ENCODE measurements at places on chromosomes 3 and 15.

GRCh38 chr15:77630956-77631744 is 1.6 kb downstream of the LINGO1 start:
- DNase-seq: no peak

DNA sequence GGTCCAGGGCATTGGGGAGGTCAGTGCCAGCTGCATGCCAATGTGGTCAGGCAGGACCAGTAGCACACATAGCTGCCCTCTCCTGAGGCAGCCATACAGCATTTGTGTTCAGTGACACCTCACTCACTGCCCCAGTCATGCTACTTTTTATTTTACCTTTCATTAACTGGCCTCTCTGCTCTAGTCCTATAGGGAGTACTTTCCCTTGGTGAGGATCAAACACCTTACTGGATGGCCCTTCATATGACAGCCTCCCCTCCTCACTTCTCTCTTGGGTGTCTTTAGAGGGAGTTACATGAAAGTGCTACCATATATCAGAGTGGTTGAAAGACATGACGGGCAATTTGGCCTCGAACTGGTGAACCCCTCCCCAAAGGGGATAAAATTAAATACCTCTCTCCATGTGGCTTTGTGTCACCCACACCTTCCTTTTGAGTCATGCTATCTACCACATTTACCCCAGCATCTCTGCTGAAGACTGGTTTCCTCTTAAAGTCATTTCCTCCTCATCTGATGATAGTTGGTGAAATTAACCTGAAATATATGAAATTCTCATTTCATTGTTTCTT is 17.6 kb downstream of the RLBP1 start:
- peak; percentile 22 for DNase-seq

DNA sequence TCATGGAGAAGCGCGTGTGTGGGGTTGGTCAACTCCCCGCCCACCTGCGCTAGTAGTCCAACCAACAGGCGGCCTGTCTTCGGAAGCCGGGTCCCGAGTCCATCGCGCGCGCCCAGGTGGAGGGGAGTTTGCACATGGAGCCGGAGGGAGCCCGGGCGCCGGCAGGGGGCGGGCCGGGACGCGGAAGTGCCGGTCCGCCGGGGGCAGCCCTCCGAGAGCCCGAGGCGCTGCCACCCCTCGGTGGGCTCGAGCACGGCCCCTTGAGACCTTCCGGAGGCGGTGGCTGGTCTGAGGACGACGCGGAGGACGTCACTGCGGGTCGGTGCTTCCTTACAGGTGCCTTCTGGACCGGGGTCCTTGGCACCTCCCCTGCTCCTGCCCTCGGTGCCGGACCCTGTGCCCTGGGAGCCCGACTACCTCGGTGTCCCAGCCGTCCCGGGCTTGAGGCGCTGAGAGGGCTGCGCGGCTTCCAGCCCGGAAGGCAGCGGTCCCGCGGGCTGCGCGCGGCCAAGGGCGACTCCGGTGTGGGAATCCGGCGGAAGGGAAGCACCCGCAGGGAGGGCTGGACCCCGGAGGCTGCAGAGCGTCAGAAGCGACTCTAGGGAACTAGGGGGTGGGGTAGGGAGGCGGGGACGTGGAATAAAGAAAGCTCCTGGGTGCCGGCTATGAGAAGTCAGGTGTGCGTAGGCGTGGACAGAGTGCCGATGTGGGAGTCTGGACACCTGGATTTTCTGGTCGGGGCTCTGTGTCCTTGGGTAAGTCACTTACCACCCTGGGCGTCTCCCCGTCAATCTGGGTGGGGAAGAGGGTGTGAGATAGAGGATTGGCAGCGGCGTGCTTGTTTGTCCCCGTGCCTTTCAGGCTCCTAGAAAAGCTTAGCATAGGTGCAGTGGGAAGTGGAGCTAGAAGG is 212.3 kb downstream of the FGF12 start:
- DNase-seq: no peak

DNA sequence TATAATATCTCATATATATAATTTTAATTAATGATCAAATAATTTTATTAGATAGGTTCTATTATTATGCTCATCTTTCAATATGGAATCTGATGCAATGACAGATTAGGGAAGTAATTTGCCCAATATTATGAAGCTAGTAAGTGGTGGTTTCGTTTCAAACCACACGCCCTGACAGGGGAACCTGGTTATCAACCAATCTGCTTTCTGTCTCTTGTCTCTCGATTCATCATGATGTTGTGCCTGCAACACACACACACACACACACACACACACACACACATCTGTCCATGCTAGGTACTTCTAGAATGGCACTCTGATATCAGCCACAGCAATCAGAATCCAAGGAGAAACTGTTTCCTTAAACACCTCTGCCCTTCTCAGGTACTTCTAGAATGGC is 128.4 kb downstream of the ZBBX start:
- no peak for DNase-seq

- DNase-seq: peak; percentile 44
Measured at GRCh38 chr15:69482686-69483256, 30.2 kb downstream of the RPLP1 start.

- DNase-seq: no peak
Measured at GRCh38 chr15:68598171-68599152, 19.7 kb downstream of the CORO2B start.

DNA sequence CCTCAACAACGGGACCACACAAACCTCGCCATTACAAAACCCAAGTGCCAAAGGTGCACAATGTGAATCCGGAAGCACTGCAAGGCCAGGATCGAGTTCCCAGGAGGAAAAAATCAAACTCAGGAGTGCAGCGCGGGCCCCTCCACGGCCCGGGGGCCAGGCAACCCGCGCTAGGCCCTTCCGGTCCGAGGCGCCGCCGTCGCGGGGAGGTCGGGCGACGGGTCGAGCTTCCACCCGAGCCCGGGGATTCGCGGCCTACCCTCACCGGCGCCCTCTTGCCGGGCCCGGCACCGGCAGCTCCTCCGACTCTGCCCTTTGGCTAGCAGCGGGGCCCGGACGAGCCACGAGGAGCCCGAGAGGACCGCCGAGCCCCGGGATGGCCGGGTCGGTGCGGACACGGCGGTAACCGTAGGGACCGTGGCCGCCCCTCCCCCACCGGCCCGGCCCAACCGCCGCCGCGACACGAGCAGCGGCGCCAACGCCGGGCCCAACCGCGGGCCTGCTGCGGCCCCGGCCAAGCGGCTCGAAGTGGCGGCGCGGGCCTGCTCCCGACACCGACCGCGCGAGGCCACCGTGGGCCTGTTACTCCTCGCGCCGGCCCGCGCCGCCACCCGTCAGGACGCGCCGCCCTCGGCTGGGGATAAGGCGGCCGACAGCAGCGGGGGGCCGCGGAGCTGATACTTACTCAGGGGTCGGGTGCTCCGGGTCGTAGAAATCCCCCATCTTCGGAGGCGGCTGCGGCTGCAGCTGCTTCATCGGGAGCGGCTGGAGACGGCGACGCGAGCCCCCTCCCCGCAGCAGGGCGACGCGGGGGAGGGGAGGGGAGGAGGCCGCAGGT is 525 bp downstream of the SETD2 start:
- DNase-seq: peak; percentile 64

DNA sequence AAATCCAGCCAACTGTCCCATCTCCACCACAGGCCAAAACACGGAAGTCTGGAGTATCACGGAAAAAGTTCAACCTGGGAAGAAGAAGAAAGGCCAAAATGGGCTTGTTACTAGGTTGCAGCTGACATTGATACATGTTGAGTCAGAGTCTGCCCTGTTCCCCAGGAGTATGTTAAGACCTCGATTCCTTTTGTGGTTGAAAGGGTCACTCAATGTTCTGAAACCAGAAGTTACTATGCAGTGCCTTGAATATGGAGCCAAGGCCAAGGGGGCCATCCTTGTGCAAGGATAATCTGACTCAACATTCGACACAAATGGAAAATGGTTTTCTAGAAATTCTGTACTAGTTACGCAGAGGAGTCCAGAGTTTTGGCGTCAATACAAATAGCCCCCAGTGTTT is 104.2 kb downstream of the DGKG start:
- no peak for DNase-seq

GRCh38 chr15:64398575-64398974 is 10.9 kb downstream of the TRIP4 start:
- DNase-seq: no peak

DNA sequence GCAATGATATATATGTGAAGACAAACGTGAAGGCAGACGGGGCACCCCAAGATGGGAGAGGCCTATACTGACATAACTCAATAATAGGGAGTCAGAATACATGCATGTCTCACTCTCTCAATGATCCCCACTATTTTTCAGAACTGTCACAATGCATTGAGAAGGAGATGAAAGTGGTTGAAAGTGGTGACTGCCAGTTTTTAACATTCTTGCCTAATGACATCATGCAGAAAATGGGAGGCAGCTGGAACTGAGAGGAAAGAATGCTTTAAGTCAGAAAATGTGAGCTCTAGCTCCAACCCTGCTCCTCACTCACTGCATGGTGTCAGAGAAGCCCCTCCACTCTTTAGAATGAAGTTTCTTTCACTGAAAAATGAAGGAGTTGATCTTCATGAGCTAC is 55.3 kb upstream of the P2RY1 start:
- no peak for DNase-seq

- no peak for DNase-seq
Measured at GRCh38 chr3:39977058-39977794, 167.8 kb downstream of the MYRIP start.

- DNase-seq: no peak
Measured at GRCh38 chr3:16203031-16203430, 28.6 kb downstream of the GALNT15 start.

- DNase-seq: peak; percentile 89
Measured at GRCh38 chr3:69085833-69086722, 1.3 kb downstream of the ARL6IP5 start.

- no peak for DNase-seq
Measured at GRCh38 chr15:39801641-39802309, 19.1 kb upstream of the FSIP1 start.

- DNase-seq: no peak
Measured at GRCh38 chr3:128800241-128801187, 74.5 kb downstream of the RAB7A start.

GRCh38 chr3:105759442-105760078 is 109.3 kb downstream of the CBLB start:
- DNase-seq: no peak

GRCh38 chr15:89002830-89003229 is 85.4 kb upstream of the ABHD2 start:
- no peak for DNase-seq

- peak; percentile 83 for DNase-seq
Measured at GRCh38 chr3:13022348-13023234, 50.6 kb downstream of the IQSEC1 start.

- DNase-seq: no peak
Measured at GRCh38 chr15:78934655-78935023, 10.2 kb downstream of the CTSH start.

DNA sequence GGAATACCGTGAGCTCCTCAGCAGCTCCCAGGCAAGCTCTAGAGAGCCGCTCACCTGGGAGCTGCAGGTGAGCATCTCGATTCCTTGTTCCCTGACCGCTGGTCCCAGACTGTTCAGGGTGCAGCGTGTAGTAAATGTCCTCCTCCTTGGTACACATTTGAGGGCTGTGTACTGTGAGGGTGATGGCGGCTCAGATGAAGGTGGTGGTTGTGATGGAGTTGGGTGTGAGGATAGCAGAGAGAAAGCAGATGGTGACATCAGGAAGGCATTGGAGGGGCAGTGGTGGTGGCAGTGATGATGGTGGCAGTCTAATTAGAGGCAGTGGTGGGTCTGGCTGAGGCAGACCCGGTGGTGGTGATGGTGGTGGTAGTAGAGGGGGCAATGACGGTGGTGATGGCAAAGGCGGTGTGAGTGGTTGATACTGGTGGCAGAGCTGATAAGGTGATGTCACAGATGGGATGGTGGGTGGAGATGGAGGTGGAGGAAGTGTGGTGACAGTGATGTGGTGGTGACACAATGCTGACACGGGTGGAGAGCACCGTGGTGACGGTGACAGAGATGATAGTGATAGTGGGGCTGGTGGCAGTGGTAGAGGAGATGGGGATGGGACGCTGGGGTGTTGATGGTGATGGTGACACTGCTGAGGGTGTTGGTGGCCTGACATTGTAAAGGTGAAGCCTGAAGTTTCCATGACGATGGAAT is at the start of gene DNAJB8:
Gene DNAJB8, minus strand, starts transcription at position 51 of the 702 bp plus-strand sequence. CDS start 3,645 bp downstream, outside the sequence.
- DNase-seq: no peak

- no peak for DNase-seq
Measured at GRCh38 chr15:69133862-69134519, 26.4 kb upstream of the GLCE start.

DNA sequence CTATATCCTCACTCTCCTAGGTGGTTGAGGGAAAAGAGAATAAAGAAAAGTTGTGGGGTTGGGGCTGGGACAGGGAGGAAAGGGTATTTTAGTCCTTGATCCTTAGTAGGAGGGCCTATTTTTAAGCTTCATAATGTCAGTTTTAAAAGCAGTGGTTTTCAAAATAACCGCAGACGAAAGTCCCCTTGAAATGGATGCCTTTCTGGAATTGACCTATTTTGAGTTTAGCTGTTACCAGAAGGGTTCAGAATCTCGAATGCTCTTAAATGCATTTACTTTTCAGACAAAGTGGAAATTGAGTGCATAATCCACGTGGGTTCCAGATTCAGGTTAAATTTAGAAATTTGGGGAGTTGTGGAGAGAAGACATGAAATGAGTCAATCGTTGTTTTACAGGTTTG is 16.6 kb downstream of the MAP2K1 start:
- no peak for DNase-seq

GRCh38 chr3:61638741-61639140 is 77.4 kb downstream of the PTPRG start:
- DNase-seq: no peak

- DNase-seq: no peak
Measured at GRCh38 chr15:66157507-66157906, 96.0 kb downstream of the MEGF11 start.

DNA sequence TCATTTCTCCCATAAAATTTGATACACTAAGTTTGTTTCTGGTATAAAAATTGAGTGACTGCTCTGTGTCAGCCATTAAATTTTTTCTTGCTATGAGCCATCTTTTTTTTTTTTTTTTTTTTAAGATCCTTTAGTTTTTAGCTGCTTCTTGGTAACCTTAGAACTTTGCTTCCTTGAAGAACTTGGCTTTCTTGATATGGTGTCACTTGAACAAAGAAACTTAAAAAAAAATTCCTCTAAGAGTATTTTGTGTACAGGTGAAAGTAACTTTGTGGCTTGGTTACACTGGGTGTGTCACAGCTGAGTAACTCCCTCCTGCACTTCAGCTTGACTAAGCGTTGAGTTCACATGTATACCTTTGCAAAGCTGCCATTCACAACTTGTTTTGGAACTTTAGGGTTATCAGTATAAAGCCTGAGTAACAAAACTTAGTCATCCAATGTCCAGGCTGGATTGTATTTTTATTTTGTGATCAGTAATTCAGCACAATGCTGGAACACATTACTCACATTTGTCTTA is 6.5 kb downstream of the CHD2 start:
- no peak for DNase-seq

- peak; percentile 59 for DNase-seq
Measured at GRCh38 chr3:126956866-126957650, 25.9 kb upstream of the PLXNA1 start.

DNA sequence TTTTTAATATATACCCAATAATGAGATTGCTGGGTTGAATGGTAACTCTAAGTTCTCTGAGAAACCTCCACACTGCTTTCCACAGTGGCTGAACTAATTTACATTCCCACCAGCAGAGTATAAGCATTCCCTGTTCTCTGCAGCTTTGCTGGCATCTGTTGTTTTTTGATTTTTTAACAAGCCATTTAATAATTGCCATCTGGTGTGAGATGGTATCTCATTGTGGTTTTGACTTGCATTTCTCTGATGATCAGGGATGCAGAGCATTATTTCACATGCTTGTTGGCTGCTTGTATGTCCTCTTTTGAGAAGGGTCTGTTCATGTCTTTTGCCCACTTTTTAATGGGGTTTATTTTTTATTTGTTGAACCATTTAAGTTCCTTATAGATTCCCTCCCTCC is 75.0 kb upstream of the EPHB3 start:
- DNase-seq: no peak

- no peak for DNase-seq
Measured at GRCh38 chr3:18880691-18881090, 267.6 kb upstream of the KCNH8 start.

Measured in sciatic nerve (tissue), 2 donors.